ENCODE measurements at places on chromosomes 6 and 20.

GRCh38 chr20:23684261-23684660 lies 4.6 kb downstream of the CST4 start:
- DNase-seq, result no peak

GRCh38 chr20:37523911-37524700 lies 3.1 kb downstream of the NNAT start:
- no peak for DNase-seq

DNA sequence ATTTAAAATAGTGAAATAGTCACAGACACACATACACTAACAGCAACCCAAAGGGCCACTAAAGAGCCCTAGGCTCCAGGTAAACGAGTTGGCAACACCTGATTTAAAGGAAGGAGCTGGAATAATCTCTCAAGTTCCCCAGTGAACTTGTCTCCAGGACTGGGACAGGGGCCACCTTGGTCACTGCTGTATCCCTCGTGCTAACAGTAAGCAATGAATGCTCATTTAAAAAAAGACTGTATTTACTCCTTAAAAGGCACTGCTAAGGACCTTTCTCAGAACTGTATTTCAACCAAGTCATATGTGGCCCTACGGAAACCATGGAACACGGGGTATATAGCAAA lies 1.3 kb downstream of the DIDO1 start:
- DNase-seq, result no peak

- no peak for DNase-seq
Observed at GRCh38 chr6:106347219-106347618, 13.3 kb upstream of the CRYBG1 start.

- no peak for DNase-seq
Observed at GRCh38 chr6:2935566-2936291, 32.6 kb upstream of the SERPINB9 start.

- DNase-seq, result no peak
Observed at GRCh38 chr6:150924808-150925589, 59.5 kb downstream of the MTHFD1L start.

Measured in stimulated activated CD4-positive, alpha-beta T cell treated with anti-CD3 and anti-CD28 coated beads, Interleukin-15, amount 100 ng/mL, for 48 hours (primary cell).